ENCODE measurements at places on chromosomes 1 and 21. TPM values are rescaled to one million over a fixed set of nuclear protein-coding genes. Genes with fewer than 3 reads are reported as not detected.

CLCA1 gene
- not detected for total RNA-seq

DNA sequence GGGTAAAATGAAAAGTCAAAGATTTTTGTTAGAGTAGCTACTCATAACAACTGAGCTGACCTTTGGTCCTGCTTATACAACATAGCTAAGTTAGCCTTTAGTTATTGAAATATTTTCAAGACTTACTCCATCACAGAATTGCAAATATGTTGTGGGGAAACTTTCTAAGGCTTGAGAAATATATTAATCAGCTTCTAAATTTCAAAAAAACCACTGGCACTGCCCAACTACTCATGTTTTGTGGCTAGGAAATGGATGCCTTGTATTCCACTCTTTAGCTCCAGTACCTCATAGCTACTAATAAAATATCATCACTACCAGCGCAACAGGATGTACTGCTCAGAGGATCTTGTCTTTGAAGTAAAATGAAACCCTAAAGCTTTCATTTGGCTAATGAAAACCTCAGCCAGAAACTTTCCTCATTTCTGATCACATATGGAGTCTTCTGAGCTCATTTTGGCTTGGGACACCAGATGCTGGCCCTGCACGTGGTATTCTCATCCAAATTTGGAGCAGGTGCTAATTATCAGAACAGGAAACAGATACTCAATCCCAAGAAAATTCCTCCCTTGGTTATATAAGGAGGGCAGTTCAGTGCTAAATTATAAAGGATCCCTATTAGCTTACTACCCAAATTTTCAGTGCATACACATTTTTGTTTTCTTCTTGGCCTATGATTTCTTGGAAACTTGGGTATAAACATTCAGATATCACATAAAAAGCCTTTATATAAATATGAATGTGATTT lies 690.7 kb downstream of the ADGRL2 start:
- DNase-seq = no peak

DNA sequence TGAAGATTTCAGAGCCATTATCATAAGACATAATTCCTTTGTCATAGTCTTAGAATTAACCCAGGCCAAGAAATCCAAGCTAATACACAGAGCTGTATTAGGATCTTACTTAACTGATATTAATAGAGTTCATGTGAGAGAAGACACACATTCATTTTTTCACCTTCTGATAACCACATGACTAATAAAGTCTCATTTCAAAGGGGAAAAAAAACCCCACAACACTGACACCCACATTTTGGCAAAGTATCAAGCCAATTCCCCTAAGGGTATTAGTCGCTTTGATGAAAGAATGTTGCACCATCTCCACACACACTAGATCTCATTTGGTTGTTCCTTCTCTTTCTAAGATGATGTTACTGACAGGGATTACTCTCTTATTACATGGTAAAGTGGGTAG lies 344.4 kb upstream of the ESRRG start:
- DNase-seq = no peak

- no peak for DNase-seq
Measured at GRCh38 chr1:112000048-112000447, 10.6 kb upstream of the KCND3 start.

DNA sequence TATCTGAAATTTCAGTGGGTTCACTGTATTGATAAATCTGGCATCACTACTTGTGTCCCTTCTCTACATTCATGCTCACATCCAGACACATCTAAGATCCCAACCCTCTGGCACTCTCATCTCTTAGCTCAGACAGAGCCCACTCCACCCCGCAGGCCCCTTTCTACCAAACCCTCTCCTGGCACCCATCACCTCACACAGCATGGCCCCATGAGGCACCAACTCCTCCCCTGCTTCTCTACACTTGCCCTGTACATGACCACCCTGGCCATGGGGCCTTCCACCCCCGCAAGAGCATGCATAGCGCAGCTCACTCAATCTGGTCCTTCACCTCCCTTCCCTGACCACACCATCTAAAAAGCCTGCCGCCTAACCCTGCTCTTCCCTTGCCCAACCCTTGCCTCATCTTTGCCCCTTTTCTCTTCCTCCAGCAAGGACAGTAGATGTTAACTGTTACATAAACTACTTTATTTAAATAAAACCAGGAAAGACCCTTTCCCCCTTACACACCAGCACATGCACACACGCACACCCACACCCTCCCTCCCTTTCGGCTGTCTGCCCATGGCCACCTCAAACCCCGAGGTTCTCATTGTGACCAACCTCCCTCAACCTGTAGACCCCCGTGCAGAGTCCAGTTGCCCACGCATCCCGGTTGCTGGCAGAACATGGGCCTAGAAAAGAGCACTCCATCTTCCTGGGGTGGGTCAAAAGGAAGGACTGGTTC lies 15.6 kb downstream of the SH3BP5L start:
- DNase-seq = no peak
